ENCODE measurements at places on chromosomes 5 and 9.
A peak's percentile ranks its signal among the peaks of the same experiment; 100 is the strongest.

DNA sequence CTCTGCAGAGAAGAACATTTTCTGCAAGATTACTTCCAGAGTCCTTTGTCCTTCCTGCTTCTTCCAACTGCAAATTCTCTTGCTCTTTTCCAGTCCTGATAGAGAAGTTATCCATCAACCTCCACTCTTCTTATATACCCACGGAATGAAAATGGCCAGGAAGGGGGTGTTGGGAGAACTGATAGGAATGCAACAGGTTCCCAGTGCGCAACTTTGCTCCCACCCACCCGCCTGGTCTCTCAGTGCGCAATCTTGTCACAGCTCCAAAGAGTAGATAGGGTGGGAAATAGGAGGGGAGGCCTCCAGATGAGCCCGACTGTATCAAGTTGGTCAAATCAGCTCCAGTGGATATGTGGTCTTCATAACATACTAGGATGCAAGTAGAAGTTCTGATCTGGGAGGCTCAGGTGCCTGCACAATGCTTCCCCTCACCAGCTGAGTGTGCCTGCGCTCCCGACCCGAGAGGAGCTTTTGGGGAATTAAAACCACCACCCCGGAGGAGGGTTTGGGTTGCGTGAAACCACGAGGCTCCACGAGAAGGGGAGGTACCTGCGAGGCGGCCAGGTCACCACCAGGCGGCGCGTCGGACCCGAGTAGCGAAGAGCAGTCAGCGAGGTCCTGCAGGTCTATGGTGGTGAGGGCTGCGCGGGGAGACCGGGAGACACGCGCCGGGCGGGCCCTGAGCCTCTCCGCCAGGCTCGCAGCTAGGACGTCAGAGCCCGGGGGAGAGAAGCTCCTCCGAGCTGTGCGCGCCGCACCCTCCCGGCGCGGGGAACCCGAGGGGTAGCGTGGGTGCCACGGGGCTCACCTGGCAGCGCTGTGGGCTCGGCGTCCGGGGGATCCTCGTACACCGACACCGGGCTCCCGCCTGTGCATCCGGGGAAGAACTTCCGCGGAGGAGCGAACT, 835 bp downstream of the MCIDAS start:
- no peak for DNase-seq

DNA sequence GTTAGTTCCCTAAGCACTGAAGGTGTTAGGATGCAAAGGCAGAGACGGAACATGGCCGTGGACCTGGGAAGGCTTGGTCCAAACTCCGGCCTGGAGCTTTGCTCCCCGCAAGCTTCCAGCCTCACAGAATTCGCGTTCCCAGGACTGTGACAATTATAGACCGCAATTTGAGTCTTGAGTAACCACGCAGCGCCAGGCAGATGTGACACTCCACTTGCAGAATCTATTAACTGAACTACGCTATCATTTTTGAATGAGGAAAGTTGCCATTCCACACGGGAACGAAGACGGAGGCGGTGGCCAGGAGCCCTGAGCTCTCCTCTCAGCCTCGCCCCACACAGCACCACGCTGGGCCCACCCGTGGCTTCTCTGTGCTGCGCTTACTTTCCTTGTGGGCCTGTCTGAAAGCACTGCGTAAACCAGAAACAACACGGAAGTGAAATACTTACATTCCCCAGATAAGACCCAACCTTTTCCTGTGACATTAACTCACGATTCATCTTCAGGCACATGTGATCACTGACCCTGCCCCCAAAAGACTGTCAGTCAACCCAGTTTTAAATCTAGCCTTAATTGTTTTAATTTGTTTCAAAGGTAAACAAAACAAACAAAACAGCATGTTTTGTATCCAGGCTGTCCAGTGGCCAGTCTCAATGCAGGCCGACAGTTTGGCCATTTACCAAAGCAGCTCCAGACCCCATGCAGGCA, 16.1 kb upstream of the COL5A1 start:
- DNase-seq: no peak

- DNase-seq: peak; percentile 3
Measured at GRCh38 chr5:155943516-155944407, 383.2 kb upstream of the SGCD start.

DNA sequence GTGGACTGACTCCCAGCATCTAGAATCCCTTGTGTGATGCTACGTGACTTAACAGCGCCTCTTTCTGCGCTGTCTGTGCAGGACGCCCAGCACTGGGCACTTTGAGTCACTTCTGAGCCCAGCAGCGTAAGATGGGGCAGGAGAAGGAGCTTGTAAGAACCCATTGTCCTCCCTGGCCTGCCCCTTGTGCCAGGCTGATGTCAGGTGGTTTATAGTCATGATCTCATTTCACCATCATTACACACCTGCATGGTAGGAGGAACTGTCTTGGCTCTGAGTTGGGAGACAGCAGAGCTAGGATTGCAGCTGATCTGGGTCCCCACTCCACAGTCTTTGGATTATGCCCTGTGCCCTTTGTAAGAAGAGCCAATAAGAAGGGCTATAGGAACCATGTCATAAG, 12.2 kb downstream of the ERGIC1 start:
- no peak for DNase-seq

- DNase-seq: no peak
Measured at GRCh38 chr5:171738501-171738900, 47.1 kb upstream of the SMIM23 start.
